ENCODE measurements at places on chromosomes 1 and 21.

- no peak for DNase-seq
These were observed 339.3 kb downstream of the PAPPA2 start for GRCh38 chr1:176802316-176802715.

- DNase-seq, result no peak
These were observed 139.3 kb downstream of the TIAM1 start for GRCh38 chr21:31204801-31205200.

GRCh38 chr1:89279011-89279466 lies 6.4 kb upstream of the GBP5 start:
- peak; percentile 65 for DNase-seq

DNA sequence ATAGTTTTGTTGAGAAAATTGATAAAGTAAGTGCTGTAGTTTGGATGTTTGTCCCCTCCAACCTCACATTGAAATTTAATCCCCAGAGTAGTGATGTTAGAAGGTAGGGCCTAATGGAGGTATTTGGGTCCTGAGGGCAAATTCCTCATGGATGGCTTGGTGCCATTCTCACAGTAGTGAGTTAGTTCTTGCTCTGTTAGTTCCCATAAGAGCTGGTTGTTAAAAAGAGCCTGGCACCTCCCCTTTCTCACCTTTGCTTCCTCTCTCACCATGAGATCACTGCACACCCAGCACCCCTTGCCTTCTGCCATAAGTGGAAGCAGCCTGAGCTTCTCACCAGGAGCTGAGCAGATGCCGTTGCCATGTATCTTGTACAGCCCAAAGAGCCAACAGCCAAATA lies 354.8 kb upstream of the NFIA start:
- no peak for DNase-seq

GRCh38 chr1:202165942-202166843 lies 5.8 kb upstream of the PTPN7 start:
- DNase-seq, result no peak

- DNase-seq, result no peak
These were observed 505 bp downstream of the ENTREP3 start for GRCh38 chr1:155254714-155255242.

- DNase-seq, result no peak
These were observed 83.5 kb upstream of the ZNF281 start for GRCh38 chr1:200493344-200493743.

Data from CD4-positive, alpha-beta T cell treated with Interleukin-1 beta for 1 hour (primary cell).